ENCODE measurements at places on chromosomes 3 and 15. TPM values are rescaled to one million over a fixed set of nuclear protein-coding genes. Genes with fewer than 3 reads are reported as not detected.

DNA sequence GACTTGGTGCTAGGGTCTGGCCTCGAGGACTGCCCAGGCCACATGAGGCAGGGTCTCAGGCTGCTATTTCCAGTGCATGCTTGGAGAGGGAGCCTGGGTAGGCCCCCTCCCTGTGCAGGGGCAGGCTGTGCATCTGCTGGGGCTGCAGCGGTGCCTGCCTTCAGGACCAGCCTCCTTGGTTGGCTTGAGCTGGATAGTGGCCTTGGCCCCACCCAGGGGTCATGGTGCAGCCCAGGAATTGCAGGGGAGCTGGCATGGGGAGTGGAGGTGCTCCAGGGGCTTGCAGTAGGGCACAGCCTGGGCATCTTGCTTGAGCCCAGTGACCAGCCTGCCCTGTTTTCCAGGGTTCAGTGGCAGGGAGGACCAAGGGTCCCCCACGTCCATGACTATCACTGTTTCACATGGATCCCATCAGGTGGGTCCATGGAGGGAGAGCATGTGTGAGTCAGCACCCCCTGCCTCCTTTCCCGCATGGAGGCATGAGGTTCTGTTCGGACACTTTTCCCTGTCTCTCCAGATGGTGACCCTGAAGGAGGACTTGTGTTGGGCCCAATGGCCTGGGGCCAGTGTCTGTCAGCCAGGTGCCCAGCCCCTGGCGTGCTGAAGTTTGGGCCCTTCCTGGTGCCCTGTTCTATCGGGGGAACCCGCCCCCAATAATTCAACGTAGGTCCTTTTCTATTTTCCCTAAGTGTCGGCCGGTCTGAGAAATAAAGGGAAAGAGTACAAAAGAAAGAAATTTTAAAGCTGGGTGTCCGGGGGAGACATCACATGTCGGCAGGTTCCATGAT is 218.6 kb downstream of the SNRPN start:
- peak; percentile 1 for DNase-seq

DNA sequence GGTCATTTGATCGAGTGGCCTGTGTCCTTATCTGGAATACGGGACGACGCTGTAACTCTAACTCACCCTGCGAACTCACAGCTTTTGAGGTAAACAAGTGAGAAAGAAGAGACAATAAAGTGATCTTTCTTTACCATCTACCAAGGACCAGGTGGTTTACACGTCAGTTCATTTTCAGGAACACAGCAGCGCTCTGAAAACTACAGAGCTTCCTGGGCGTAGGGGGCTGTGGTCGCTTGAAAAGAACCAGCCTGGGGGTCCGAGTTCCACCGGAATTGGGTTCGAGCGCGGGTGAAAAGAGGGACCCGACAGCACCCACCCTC is 357 bp downstream of the KIAA1143 start:
- DNase-seq = no peak

DNA sequence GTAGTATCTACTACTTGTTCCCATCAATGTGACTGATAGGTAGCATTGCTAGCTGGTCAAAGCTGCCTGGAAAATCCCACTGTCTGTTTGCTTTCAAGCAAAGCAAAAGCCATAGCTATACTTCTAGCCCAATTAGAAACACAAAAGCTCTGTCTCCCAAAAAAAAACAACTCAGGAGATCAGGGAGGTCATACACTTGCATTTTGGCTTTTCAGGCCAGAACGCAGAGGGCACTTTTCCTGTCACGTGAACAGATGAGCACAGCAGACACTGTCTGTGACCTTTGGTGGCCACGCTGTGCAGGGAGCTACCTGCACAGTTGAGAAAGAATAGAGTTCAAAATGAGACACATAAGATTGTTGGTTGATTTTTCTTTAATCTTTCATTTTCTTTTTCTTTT is 441.7 kb upstream of the PDZRN3 start:
- DNase-seq = no peak

- DNase-seq = no peak
Observed at GRCh38 chr3:25155652-25156471, 272.2 kb upstream of the RARB start.

DNA sequence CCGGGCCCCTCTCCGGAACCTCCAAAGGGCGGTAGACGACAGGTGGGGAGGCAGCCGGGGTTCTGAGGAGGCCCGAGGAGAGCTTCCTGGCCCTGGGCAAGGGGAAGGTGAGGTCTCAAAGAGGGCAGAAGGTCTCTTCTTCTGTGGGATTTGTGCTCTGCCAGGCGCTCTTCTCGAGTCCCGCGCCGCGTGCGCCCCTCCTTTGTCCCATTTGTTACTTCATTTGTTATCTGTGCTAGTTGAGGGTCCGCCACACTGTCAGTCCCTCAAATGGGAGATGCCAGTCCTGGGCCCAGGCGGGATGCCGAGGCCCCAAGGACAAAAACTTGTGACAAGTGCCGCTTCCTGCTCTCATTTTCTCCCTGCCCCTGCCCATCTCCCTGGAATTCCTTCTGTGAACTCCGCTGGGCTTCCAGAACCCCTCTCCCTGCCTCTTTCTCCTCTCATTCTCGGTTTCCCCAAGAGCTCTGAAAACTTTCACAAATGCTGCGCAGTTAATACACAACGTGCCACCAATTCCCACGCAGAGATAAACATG is 1.5 kb downstream of the ST8SIA2 start:
- DNase-seq = no peak

- DNase-seq = no peak
Observed at GRCh38 chr3:85102781-85103180, 144.0 kb downstream of the CADM2 start.

DNA sequence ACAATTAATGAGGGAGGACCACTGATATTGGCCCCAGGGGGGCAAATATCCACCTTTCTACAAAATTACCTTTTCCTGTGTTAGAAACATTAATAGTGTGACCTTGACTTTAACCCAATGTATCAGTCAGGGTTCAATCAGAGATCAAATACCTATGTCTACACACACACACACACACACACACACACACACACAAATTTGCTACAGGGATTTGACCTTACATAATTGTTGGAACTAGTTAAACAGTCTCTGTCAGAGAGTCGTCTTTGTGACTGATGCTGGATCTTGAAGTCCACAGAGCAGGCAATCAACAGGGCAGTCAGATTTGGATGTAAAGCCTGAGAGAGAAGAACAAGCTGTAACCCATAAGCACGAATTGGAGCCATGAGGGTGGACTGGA is 32.5 kb downstream of the TM4SF4 start:
- DNase-seq = no peak

DNA sequence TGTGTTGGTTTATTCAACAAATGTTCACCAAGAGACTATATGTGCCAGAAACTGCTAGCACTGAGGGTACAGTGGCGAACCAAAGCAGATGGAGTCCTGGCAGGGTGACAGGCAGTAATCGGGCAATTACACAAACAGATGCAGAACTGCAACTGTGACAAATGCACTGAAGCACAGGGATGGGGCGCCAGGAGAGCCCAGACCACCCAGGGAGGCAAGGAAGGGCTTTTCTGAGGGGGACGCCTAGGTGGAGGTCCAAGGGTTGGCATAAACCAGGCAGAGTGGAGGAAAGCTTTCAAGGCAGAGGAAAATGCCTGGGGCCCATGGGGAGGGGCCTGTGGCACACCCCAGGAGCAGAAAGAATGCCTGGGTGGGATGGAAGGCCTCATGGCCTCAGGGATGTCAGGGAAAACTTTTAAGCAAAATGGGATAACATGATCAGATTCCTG is 5.5 kb downstream of the DIS3L start:
- DNase-seq = no peak

- no peak for DNase-seq
Observed at GRCh38 chr3:61810953-61811497, 249.7 kb downstream of the PTPRG start.

DNA sequence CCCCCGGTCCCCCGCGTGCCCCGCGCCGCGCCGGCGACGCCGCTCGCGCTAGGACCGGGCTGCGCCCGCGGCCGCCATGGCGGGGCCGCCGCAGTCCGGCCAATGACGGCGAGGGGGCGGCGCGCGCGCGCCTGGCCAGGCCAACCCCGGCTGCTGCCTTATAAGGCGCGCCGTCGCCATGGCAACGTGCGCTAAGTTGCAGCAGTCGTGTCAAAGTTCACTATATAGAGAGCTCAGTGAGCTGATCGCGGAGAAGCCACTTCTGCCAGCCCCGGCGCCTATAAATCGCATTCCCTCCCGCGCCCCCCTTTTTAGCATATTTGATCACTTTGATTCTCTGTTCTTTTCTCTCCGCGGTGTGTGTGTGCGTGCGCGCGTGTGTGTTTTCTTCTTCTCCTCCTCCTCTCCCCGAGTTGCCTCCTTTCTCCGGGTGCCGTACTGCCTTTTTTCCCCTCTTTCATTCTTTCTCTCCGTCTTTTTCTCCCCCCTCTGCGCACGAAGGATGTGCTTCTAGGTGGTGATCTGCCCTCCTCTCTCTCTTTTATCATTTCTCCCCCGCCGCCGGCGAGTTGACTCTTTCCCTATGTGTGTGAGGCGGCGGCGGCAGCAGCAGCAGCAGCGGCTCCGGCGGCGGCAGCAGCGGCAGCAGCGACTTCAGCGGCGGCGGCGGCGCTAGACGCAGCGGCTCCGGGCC is at the start of gene NR2F2:
Gene NR2F2 (plus strand): TSS at position 251 of the 694 bp plus-strand sequence. CDS start 1,406 bp downstream, outside the sequence.
- DNase-seq = no peak

DNA sequence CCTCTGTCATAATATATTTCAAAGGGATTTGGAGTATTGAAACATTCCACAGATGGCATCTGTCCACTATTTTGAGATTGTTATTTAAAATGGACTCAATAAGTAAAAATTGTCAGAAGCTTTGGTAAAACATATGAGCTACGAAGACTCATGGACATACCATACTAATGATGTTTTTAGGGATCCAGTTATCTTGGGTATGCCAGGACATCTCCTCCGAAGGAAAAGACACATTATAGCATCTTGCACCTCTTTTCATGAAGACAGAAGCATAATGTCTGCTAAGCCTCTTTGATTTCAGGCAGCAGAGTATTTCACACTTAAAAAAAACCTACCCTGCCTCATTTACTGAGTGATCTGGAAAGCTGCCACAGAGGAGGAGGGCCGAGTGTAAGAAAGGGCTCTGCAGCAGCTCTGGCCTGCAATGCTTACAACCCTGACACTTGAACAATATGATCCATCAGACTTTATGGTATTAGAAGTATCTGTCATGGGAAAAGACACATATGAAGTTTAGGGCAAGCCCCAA is 284.8 kb downstream of the TUSC7 start:
- DNase-seq = no peak

- DNase-seq = no peak
Observed at GRCh38 chr3:97066531-97066930, 252.1 kb downstream of the EPHA6 start.

DNA sequence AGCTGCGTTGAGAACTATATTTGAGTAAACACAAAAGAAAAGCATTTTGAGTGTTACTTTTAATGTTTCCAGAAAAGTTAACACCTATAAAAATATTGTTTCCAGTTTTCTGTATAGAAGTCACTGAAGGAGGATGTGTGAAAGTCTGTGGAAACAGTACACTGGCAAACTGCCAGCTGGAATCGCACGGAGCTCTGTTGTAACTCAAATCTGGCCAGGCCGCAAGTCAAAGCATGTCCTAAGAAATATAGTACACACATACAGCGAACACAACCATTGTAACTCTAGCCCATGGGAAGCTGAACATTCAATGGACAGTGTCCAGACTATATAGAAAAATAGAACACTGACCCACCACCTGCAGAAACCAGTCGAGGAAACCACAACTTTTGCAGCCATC is 657.2 kb downstream of the FHIT start:
- DNase-seq = no peak

DNA sequence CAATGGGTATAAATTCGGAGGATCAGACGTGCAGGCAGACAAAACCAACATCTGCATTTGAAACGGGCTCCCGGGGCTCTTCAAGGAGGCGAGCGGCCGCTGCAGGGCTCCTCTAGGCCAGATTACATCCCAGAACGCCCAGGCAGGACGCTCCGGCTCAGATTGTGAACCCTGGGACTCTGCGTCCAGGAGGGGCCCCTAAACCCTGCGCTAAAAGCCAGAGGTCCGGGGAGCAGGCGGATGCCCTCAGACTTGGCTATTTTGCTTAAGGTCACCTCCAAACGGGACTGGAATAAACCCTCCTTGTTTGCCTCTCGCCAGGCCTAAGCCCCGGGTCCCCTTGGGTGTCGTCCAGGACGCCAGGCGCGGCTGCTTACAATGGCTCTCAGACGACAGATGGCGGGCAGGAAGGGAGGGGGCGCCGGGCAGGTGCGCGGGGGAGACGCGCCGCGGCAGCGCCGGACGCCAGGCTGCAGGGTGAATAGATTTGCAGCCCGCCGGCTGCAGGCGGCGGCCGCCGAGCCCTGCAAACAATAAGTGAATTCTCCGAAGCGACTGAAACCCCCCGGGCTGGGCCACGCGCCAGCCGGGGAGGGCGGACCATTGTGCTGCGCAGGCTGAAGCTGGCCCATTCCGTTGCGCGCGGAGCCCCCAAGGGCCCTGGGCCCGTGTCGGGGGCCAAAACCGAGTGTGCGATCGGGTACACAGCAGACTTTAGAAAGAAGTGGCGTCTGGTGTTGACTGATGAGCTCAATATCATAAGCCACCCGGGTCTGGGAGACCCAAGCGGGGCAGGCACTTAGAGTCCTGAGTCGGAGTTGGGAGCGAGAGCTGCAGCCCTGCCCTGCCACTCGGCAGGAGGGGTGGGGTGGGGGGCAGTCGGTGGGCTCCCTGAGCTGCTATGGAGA is 32.3 kb upstream of the AMOTL2 start:
- no peak for DNase-seq

DNA sequence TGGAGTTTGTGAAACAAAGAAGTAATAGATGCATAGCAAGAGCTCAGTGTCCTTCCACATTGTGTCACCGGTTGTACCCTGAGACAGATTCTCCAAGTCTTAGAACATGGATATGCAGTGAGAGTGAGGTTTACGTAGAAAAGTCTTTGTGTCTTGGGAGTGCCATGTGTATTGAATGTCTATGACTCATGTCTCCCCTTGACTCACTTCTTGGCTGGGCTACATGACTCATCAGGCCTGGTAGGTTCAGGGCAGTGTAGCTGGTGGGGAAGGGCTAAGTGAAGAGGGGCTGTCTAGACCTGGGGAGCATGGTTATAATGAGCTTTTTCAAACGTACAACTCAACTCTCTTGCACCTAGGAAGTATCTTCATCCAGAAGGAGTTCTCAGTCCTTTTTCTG is 167.4 kb downstream of the GAP43 start:
- DNase-seq = peak; percentile 48

GRCh38 chr3:71723452-71724170 is 1.6 kb downstream of the EIF4E3 start:
- DNase-seq = peak; percentile 30

- no peak for DNase-seq
Observed at GRCh38 chr3:68666429-68667136, 265.8 kb downstream of the TAFA4 start.

GRCh38 chr15:71202712-71203111 is 87.4 kb downstream of the THSD4 start:
- DNase-seq = no peak

DNA sequence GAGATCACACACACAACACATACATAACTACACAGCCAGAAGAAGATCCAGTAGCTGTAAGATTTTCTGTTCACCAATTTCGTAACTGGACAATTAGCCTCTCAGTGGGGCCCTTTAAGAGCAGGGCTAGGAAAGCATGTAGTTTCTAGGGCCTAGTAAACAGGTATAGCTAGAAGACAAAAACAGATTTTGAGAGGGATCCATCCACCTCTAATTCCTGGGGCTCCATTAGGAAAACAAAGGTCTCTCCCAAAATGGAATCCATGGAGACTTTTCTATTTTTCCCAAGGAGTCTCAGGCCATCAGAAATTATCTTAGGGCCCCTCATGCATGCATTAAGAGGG is 10.5 kb downstream of the KIF15 start:
- no peak for DNase-seq

The RAB5A gene
- total RNA-seq = 58.3 TPM

The NTRK3 gene
- 1.7 TPM for total RNA-seq

The KBTBD13 gene
- total RNA-seq = not detected

The TUSC7 gene
- not detected for total RNA-seq

The TMEM40 gene
- not detected for total RNA-seq
